ENCODE measurements at places on chromosomes 3 and 15. TPM values are rescaled to one million over a fixed set of nuclear protein-coding genes. Genes with fewer than 3 reads are reported as not detected.

The USP13 gene
- 8.7 TPM for polyA plus RNA-seq

The LINGO1 gene
- 3.5 TPM for polyA plus RNA-seq

The KCNAB1 gene
- polyA plus RNA-seq = not detected

The FMN1 gene
- polyA plus RNA-seq = 0.45 TPM

The MINDY2 gene
- 4.7 TPM for polyA plus RNA-seq

The CKMT1A gene
- 1.6 TPM for polyA plus RNA-seq

The ACTR8 gene
- polyA plus RNA-seq = 12.5 TPM

The PLA2G4D gene
- polyA plus RNA-seq = not detected

DNA sequence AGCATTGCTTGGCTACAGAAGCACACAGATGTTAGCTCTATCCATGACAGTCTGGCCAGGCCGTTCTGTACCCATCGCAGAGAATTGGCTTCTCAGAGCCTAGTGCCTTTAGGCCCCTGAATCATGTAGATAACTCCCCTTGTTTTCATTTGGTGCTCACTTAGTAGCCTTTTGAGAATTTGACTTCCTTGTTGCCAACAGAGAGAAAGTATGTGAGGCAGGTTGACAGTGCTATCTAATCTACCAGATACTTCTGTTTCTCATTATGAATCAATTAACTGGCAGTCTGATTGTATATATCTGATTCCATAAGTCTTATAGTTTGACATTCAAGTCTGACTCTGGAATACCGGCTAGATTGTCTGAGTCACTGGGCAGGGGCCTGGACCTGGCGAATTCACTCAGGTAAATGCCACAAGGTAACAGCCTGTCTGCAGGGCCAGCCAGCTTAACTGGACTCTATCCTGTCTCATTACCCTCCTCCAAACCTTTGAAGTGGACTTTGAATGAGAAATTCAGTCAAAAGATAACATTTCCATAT lies 160.2 kb downstream of the GHSR start:
- DNase-seq = no peak

GRCh38 chr15:81225161-81225671 lies 28.5 kb downstream of the IL16 start:
- DNase-seq = no peak

GRCh38 chr15:27238707-27239423 lies 267.9 kb downstream of the GABRG3 start:
- DNase-seq = no peak

- DNase-seq = no peak
Measured at GRCh38 chr15:29149738-29150075, 119.9 kb downstream of the NSMCE3 start.

DNA sequence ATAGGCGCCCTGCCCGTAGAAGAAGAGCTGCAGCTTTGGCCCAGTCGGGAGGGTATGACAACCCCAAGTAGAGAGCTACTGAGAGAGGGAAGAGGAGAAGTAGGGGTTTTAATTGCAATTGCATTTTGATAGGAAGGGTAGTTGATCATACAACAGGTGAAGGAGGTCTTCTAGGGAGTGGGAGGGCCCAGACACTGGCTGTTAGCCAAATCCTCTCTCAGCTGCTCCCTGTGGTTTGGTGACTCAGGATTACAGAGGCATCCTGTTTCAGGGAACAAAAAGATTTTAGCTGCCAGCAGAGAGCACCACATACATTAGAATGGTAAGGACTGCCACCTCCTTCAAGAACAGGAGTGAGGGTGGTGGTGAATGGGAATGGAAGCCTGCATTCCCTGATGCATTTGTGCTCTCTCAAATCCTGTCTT lies 408.9 kb upstream of the THBS1 start:
- DNase-seq = peak; percentile 93
